ENCODE measurements at places on chromosomes 1 and 21.

DNA sequence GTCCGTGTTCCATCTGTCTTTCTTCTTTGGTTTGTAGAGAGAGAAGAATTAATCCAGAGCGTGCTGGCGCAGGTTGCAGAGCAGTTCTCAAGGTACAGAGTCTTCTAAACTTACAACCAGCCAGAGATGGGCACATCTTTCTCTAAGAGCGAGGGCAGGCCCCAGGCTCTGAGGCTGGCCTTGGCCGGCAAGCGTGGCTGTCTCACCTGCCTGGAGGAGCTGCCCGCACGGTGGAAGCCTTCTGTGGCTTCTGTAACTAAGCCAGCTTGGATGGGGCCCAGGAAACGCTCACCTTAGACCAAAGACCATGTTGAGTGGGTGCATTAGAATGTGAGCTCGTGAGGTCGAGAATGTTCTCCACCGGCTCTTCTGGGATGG lies 78.6 kb downstream of the PDE9A start:
- DNase-seq: no peak

DNA sequence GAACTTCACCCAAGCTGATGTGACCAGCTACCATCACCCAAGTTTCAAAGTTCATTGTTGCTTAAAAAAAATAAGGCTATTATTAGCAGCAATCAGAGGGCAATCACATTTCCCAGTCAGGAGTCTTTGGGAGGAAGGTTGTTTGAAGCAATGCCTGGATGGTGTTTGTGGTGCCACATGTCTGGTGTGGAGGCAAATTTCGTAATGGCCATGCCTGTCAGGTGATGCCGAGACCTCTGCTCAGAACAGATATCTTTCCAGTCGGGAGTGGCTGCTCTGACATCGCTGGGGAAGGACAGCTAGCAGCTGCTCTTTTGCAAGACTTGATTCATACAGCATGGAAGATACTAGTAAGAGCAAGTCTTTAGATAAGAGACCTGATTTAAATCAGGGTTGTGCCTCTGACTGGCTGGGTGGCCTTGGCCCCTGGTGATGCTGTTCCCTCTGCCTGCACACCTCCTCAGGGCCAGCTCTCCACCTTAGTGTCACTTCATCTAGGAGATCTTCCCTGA lies 187.8 kb upstream of the JUN start:
- peak; percentile 5 for DNase-seq

- peak; percentile 73 for DNase-seq
Measured at GRCh38 chr1:18575620-18576019, 55.0 kb upstream of the PAX7 start.

GRCh38 chr1:212162635-212163034 lies 122.6 kb upstream of the PPP2R5A start:
- peak; percentile 59 for DNase-seq

DNA sequence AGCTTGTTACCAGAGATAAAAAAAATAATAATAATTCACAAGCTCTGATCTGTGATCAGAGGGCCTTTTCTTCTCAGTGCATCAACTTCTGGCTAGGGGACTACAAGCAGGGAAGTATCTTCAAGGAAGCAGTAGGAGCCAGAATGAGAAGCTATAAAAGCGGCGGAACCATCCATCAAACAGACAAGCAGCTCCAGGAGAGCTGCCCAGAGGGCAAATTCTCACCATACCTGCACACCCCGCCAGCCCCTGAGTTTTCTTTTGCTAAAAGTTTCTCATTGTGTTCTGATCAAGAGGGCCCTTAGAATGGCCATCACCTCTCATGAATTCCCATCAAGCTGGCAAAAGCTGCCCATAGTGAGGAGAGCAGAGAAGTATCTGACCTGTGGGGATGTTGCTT lies 99.4 kb downstream of the SMYD2 start:
- no peak for DNase-seq

GRCh38 chr1:174358344-174358743 lies 89.4 kb upstream of the GPR52 start:
- DNase-seq: peak; percentile 18

All from hematopoietic multipotent progenitor cell treated with erythropoietin and hydrocortisone succinate and interleukin-3 and kit ligand, for 6 days (in vitro differentiated cells).